Jurkat, Clone E6-1 (cell line): ENCODE measurements at places on chromosomes 2 and 18.
A peak's percentile ranks its signal among the peaks of the same experiment; 100 is the strongest.

DNA sequence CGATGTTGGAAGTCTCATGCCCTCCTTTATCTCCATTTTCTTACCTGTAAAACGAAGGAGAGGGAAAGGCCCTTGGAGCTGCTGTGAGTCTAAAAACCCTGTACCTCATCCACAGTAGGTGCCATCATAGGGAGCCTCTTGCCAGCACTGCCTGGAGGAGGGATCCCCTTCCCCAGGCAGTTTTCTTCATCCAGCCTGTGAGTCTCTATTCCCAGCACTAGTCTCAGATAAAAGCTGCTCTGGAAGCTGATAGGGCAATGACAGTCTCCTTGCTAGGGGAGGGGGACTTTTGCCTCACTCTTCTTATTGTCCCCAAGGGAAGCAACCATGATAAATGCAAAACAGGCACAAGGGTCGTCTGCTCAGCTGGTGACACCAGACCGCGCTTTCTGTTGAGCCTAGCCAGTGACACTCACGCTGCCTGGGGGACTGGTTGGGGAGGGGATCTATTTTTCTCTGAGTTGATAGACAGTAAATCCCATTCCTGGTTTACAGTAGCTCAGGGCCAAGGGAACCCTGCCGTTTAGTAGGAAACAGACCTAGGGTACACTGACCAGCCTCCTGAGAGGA lies 139.5 kb upstream of the NABP1 start:
- DNase-seq: no peak

DNA sequence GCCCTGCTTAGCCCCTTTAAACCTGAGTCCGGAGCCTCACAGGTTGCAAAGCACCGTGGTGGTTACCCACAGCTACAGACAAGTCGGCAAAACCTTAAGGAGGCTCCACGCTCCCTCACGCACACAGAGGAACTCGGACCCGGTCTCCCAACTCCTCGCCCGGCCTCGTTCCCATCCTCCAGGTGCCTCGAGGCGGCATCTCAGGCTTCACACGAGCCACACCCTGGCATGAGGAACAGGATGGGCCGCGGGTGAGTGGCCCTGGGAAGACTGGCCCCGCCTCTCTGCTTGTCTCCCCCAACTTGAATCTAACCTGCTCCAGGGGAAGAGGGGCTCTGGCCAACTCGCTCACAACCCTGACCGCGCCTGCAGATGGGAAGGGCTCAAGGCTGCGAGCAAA lies 97.4 kb downstream of the EIPR1 start:
- no peak for DNase-seq

- no peak for DNase-seq
Measured at GRCh38 chr2:240320204-240320993, 115.1 kb upstream of the GPC1 start.

GRCh38 chr2:135590619-135591260 lies 59.5 kb downstream of the R3HDM1 start:
- DNase-seq: peak; percentile 89

DNA sequence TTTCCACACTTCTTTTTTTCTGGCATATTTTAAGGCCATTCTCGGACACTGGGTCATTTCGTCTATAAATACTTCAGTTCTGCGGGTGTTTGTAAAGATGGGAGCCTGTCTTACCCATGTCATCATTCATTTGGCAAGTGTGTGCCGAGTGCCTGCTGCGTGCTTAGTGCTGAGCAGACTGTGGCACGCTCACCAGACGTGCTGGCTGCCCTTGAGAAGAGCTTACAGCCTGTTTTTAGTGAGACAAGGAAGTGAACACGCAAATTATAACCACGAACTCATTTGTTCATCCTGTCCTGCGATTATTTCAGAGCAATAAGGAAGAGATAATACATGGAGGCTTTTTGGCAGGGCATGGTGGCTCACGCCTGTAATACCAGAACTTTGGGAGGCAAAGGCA lies 10.4 kb upstream of the STON1 start:
- DNase-seq: no peak

DNA sequence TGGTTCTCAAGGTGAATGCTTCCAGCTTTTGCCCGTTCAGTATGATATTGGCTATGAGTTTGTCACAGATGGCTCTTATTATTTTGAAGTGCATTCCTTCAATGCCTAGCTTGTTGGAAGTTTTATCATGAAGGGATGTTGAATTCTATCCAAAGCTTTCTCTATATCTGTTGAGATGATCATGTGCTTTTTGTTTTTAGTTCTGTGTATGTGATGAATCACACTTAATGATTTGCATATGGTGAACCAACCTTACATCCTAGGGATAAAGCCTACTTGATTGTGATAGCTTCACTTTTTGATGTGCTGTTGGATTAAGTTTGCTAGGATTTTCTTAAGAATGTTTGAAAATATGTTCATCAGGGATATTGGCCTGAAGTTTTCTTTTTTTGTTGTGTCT lies 112.1 kb downstream of the MBD2 start:
- no peak for DNase-seq

DNA sequence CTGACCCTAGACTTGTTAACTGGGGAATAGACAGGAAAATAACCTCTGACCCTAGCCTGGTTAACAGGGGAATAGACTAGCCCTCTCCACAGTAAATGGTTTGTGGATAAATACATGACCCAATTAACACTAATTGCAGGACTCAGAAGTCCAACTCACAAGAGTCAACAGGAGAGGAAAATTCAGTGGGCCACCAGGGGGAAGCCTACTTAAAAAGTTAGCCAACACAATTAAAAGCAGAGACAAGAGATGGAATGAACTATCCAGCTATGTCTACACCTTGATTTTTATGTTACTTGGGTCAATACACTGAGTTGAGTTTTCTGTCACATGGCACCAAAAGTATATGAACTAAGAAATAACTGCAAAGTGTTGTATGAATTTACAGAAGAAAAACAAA lies 158.8 kb upstream of the SLC39A10 start:
- DNase-seq: peak; percentile 60

DNA sequence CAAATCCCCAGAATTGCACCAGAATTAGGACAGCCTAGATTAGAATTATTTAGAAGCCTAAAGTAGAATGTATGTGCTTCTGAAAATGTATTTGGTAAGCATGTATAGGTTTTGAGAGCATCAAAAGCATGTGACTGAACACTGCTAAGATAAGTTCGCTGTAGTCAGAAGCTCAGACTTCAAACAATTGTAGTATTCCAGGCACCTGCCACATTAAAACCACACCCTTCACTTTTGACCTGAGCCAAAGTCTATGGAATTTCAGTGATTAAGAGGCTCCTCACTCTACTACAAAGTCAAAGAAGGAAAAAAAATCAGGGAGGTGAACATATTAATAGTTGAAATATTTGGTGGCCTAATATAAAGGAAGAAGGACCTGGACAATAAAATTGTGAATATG lies 8.2 kb downstream of the KCNJ3 start:
- no peak for DNase-seq

DNA sequence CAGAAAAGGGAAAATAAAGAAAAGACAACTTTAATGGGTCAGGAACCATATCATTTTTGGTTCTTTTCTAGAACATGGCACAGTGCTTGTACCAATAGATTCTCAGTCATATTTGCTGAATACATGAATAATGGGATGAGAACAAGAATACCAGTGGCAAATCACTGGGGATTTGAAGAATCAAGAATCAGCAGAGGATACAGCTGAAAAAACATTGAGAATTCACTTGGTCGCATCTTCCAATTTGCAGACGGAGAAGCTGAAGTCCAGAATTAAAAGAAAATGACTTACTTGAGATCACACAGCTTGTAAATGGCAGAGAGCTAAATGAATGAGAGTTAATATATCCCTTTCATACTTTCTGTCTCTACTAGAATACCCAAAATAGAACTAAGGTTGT lies 362.2 kb downstream of the RAD51AP2 start:
- DNase-seq: no peak

- no peak for DNase-seq
Measured at GRCh38 chr2:170141865-170142264, 36.1 kb upstream of the MYO3B start.

- DNase-seq: no peak
Measured at GRCh38 chr2:219297766-219298456, 11.3 kb downstream of the PTPRN start.

GRCh38 chr2:42947809-42948600 lies 155.6 kb upstream of the HAAO start:
- no peak for DNase-seq

DNA sequence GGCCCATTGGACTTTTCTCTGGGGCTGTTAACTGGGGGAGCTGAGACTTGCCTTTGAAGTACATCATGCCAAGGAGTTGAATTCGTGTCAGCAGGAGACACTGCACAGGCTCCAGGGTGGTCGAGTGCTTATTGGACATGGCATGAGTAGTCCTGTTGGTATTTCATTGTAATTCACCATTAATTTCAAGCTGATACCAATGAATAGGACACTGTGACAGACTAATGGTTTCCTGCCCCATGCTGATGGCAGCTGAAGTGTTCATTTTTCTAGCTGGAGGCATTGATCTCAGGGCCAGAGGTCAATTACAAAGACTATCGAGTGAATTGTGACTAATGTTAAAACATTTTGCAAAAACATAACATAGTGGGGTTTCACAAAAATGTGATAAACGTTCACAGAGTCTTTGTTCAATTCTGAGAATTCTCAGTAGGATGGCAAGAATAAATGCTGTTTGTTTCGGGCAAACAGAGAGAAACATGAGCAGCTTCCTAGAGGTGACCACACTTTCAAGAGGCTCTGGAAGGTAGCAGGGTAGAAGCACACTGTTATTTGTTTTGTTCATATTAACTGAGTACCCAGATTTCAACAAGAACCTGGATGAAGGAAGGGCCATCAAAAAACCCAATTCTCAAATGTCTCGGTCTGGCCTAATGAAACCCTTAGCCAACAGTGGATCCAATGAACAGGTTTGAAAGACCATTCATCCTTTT lies 90.6 kb upstream of the ARL4C start:
- no peak for DNase-seq

- no peak for DNase-seq
Measured at GRCh38 chr2:176380341-176380740, 111.1 kb downstream of the MTX2 start.

- no peak for DNase-seq
Measured at GRCh38 chr18:10660179-10660884, 134.5 kb downstream of the NAPG start.

- no peak for DNase-seq
Measured at GRCh38 chr2:218282173-218282991, 9.9 kb downstream of the TMBIM1 start.

GRCh38 chr2:133838642-133839365 lies 270.5 kb upstream of the NCKAP5 start:
- DNase-seq: no peak

DNA sequence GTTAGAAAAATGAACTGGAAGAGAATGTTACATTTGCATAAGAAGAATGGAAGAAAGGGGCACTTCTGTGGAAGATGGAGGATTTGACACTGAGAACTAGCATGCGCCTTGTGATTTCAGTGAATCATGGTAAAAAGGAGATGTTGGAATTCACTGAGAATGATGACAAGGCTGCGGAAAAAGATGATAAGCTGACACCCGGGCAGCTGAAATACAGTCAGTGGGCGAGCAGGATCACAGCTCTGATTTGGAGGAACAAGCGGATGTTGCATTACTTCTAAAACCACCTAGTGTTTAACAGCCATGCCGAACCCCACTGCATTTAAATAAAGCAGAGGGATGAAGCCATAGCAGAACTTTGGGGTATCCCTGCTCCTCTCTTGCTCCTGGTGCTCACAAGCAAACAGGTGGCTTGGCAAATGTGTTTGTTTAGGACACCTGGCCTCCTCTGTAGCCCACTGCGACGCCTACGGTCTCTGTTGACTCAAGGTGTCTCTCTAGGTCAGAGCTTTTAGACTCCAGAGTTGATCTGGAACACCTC lies 134.9 kb downstream of the NDUFA10 start:
- DNase-seq: no peak

DNA sequence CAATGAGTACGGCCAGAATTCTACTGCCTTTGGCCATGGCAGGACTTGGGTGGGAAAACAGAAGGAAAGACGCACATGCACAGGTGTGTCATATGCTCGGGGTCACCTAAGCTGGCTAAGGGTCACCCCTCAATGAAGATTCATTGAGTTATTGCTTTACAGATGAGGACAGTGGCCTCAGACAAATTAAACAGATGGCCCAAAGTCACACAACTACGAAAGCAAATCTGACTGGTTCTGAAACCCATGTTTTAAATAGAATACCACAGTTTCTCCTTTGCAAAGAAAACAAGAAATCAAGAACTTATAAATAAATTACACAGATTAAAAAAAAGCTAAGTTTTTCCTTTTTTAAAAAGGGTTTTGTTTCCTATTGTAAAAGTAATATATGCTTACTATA lies 70.5 kb downstream of the ID2 start:
- DNase-seq: no peak

DNA sequence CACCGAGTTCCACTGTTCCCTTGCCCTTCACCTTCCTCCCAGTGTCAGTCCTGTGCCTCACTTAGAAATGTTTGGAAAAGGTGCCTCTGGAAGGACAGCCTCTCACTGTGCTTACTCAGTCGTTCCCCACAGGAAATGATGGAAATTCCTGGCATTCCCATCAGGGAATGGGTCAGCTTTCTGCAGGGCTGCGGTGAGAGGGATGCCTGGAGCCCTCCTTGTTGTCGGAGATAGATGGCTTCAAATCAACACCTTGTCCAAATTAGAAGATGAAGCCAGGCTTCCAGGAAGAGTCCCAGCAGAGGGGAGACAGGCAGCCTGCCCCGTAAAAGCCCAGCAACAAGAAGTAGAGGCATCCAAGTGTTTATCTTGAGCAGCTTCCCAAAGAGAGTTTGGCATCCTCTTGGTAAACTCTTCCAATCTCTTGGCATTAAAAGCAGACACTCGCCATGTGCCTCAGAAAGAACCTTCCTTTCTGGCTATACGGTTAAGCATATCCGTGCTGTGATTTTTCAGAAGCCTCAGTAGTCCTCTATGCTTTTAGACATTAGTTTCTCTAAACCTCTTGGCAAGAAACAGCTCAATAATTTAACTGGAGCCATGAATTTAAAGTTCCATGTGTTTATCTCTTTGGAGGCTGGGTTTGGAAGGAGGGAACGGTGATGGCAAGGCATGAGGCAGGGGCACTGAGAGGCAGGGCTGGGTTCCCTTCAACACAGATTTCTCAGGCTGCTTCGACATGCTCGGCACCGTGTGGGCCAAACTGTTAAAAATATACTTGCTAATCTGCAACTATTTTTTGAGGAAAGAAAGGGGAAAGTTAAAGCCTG lies 25.1 kb downstream of the COLEC12 start:
- DNase-seq: no peak

- DNase-seq: no peak
Measured at GRCh38 chr18:58064406-58064998, 20.5 kb downstream of the NEDD4L start.

GRCh38 chr2:178322068-178322467 lies 127.8 kb downstream of the OSBPL6 start:
- DNase-seq: peak; percentile 30

GRCh38 chr18:59357928-59358327 lies 1.1 kb downstream of the LMAN1 start:
- DNase-seq: no peak

GRCh38 chr2:51401546-51401945 lies 369.6 kb upstream of the NRXN1 start:
- no peak for DNase-seq

DNA sequence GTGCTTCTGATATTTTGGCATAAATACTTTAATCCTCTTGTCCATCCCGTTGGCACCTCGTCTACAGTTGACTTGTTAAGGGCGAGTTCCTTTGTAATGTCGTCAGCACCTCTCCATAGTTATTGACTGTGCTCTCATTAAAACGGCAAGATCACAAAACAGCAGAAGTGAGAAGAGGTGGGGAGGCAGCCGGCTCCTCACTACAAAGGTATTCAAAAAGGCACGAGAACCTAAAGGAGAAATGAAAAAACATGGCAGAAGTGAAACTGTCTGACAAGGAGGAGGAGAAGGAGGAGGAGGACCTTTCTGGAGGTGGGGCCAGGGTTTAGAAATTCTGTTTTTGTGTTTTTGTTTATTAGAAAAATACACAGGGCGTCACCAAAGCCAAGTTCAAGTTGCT lies 235.6 kb downstream of the BCL11A start:
- no peak for DNase-seq
